ENCODE measurements at places on chromosomes 11 and 22.

DNA sequence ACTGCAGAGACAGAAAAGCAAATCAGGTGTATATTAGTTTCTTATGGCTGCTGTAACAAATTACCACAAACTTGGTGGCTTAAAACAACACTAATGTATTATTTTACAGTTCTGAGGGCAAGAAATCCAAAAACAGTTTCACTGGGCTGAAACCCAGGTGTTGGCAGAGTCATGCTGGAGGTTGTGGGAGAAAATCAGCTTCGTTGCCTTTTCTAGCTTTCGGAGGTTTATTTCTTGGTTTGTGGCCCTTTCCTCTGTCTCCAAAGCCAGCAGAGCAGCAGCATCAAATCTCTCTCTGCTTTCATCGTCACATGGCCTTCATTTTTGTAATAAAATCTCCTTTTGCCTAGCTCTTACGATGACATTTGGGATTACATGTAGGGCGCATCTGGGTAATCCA lies 33.0 kb upstream of the OR6M1 start:
- no peak for DNase-seq

DNA sequence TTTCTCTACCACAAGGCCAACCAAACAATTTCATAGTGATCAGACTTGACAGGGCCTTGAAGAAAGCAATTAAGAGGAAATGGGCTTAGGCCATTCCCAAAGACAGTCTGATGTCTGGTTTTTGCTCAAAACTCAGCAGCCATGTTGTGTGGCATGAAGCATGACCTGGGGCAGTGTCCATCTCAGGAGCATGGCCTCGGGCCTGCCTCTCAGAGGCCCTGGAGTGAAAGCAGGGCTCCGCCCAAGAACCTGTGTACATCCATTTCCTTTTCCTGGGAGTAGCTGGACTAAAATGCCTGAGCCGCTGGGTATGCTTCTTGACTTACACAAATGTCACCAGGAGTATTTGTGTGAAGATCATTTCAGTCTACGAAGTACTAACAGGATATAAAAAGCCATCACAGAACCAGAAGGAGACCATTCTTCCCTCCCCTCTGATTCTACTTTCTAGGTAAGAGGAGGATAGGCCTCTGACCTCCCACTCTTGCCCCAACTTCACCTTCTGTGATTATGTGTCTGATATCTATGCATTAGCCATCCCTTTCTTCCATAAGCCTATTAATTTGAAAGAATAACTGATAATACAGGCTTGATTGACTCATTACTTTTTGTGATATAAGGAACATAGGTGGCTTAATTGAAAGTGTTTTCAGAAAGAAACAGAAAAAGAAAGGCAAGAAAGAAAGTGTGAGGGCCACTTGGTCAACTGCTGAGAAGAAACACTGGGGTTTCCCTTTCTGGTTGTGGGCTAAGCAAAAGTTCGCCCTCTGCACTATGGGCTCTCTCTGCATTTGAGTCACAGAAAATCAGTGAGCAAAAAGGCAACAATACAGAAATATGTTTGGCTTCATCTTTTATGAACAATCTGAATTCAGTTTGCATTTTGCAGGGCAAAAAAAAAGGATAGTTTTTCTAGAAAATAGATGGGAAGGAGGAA lies 188.6 kb upstream of the MTMR2 start:
- no peak for DNase-seq

DNA sequence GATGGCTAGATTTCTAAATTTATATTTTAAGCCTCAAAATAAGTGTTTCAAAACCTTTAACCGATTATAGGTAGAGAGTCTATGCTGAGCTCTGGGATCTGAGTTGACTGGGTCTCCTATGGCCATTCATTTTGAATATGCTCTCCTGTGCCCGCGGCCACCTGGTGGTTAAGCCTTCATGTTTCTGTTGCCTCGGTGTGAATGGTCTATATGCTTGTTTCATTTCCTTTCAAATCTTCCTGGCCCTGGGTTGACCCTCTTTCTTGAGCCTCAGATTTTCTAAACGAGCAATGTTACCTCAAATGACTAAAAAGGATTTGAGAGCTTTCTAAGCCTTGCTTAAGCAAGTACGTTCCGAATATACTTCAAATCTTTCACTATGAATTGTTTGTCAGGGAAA lies 789.4 kb upstream of the KIRREL3 start:
- peak; percentile 7 for DNase-seq

DNA sequence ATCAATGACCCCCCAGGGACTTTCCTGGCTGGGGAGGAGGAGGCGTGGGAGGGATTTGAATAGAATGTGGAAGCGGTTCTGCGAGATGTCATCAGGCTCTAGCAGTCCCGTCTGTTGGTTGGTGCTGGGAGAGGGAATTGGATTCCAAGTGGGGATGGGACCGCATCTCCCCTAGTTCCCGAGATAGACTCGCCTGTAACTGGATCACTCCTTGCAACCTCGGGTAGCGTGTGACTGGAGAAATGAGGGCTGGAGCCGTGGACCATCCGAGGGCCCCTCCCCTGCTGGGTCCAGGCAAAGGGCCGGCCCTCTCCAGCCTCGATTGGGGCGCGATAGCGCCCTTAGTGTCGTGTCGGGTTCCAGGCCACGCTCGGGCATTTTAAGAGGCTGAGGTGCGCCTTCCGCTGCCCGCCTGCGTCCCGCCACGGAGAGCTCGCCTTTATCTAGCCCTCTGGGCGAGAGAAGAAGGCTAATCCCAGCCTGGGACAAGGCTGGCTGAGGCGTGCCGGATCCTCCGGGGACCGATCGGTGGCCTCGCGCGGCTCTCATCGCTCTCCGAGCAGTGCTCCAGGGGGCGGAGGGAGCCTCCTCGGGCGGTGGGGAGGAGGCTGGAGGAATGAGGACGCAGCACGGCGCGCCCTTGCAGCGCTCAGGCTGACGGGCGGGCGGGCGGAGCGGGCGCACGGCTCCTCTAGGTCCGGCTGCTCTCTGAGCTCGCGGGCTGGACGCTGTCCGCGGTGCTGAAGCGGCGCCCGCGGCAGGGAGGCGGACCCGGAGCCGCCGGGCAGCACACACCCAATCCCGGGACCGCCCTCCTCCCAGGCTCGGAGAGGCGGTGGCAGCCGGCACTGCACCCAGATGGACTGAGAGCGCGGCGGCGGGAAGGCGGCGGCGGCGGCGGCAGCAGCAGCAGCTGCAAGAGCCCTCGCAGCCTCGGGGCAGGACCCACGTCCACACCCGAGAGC lies 107.8 kb downstream of the OSBP2 start:
- peak; percentile 25 for DNase-seq

DNA sequence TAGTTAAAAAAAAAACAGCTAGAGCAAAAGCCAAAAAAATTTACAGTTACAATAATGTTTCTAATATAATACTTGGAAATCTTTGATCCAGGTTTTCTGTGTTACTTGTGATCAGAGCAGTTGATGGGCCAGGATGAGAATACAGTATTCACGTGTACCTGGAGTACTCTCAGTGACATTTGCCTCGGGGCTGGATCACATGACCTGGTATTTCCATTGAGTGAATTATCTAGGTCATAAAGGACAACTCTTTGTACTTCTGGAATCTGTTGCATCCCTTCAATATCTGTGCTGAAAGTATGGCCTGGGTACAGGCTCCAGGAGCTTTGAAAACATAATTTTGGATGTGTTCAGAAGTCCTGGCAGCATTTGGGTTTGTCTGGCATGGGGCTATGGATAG lies 93.5 kb downstream of the GRAMD1B start:
- DNase-seq, result no peak

DNA sequence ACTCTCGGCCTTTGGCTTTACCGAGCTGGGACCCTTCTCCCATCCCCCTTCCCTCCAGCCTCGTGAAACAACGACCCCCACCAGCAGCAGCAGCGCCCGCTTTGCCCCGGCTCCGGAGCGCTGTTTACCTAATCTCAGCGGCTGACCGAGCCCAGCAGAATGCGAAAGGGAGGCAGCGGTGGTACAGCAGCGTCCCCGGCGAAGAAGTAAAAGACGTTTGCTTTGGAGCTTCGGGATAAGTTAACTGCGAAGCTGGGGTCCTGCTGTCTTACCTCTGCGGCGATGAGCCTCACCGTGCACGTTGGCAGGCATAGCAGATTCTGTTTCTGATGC lies 2.0 kb upstream of the LARGE1 start:
- DNase-seq, result no peak

Measured in NCI-H1930 (cell line).